ENCODE measurements at places on chromosomes 7 and 10.

- DNase-seq: no peak
These were observed 100.4 kb downstream of the TCERG1L start for GRCh38 chr10:131211146-131211545.

- DNase-seq: no peak
These were observed 34.7 kb downstream of the GSDME start for GRCh38 chr7:24722386-24723177.

GRCh38 chr7:95322396-95322795 lies 1.9 kb downstream of the PON1 start:
- no peak for DNase-seq

DNA sequence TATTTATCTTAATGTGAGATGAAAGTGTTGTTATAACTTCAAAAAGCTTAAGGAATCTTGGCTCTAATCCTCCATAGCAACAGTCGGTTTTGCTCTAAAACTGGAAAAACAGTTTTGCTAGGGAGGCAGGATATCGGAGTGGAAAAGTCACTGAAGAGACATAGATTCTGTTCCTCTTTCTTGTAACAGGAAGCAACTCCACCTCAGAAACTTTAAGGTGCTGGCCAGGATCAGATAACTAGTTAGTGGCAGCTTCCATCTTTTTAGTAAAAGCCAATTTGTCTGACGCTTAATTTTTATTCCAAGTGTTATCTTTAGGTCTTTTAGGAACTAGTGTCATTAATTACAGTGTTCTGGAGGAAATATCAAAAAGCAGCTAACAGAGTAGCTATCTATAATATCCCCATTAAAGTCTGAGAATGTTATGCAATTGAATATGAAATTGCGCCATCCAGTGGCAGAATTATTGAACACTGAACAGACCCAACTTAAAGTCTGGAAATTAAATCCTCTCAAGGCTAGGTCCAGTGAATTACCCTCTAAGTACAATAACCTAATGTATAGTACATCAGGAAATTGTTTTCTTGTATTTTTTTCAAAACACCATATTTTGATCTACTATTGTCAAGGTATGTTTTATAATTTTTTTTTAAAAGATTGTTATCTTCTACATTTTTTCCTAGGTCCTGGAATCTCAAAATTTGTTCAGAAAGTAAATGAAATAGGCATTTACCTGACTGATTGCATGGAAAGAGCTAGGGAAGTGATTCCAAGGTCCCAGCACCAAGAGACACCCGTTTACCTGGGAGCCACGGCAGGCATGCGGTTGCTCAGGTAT lies 65.9 kb upstream of the CC2D2B start:
- DNase-seq: peak; percentile 23

GRCh38 chr7:83798489-83798888 lies 149.6 kb upstream of the SEMA3E start:
- DNase-seq: no peak

- DNase-seq: peak; percentile 91
These were observed 345.0 kb downstream of the REEP3 start for GRCh38 chr10:63866075-63866746.

GRCh38 chr10:116098411-116099022 lies 174.5 kb downstream of the GFRA1 start:
- no peak for DNase-seq

DNA sequence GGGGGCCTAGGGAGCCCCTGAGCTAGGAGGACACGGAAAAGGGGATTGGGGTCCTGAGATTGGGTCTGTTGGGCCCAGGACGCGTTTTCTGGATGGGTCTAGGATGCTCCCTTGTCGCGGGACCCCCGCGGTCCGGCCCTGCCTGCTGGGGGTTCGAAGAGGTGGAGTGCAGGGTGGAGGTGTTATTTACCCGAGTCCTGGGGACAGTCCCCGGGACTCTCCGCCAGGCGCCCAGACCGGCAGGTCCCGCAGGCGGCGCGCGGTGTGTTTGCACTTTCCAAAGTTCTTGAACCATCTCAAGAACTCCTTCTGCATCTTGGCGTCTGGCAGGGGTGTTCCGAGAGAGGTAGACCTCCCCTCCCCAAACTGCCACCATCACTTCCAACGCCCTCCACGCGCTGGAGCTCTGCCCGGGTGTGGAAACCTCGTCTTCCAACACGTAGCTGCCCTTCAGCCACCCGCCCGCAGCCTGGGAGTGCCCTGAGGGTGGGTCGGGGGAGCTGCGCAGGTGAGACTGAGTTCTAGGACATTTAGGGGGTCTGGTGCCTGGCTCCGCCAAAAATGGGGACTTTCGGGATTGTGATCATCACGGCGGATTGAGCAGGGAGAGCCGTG lies 569 bp downstream of the CAV1 start:
- DNase-seq: peak; percentile 17

GRCh38 chr7:98178321-98178720 lies 32.9 kb upstream of the BHLHA15 start:
- DNase-seq: no peak

DNA sequence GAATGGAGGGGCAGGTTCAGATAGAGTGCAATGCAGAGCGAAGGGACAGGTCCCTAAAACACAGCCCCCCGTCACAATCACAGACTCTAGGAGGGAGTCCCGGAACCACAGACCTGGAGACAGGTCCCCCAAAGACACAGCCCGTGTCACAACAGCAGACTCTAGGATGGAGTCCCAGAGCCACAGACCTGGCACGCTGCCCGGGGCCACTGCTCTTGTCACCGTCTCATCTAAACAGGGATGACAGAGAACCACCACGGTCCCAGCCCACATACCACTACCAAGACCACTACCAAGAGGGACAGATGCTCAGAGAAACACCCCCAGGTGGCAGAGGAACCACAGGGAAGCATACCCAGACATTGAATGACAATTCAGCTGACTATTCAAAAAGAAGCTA lies 183.9 kb downstream of the TCERG1L start:
- DNase-seq: no peak

- no peak for DNase-seq
These were observed 160.9 kb downstream of the PLXDC2 start for GRCh38 chr10:19977097-19977521.

GRCh38 chr7:97346349-97346748 lies 228.9 kb downstream of the SDHAF3 start:
- no peak for DNase-seq

DNA sequence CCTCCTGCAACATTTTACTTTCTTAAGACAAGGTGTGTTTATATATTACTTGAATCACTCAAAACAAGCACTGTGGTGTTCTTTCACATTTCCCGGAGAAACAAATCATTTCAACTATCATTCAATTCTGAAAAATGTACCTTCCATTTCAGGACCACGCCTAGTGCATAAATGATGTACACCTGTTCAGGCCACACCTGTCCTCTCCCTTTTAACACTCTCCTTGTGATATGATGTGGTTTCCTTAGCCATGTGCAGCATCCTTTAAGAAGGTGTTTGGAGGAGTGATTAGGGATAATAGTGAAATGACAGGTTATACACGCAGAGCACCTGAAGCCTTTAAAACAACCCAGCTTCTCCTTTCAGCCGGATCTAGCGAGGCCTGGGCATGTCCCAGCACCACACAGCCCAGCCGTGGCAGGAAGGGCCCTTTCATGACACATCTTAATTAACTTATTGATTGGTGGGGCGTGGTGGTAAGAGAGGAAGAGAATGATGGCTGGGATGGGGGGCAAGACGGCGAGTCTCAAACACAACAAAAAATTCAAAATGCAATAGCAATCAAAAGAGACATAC lies 26.9 kb downstream of the ABLIM1 start:
- DNase-seq: no peak

GRCh38 chr10:125085258-125086054 lies 74.9 kb downstream of the CTBP2 start:
- peak; percentile 14 for DNase-seq

DNA sequence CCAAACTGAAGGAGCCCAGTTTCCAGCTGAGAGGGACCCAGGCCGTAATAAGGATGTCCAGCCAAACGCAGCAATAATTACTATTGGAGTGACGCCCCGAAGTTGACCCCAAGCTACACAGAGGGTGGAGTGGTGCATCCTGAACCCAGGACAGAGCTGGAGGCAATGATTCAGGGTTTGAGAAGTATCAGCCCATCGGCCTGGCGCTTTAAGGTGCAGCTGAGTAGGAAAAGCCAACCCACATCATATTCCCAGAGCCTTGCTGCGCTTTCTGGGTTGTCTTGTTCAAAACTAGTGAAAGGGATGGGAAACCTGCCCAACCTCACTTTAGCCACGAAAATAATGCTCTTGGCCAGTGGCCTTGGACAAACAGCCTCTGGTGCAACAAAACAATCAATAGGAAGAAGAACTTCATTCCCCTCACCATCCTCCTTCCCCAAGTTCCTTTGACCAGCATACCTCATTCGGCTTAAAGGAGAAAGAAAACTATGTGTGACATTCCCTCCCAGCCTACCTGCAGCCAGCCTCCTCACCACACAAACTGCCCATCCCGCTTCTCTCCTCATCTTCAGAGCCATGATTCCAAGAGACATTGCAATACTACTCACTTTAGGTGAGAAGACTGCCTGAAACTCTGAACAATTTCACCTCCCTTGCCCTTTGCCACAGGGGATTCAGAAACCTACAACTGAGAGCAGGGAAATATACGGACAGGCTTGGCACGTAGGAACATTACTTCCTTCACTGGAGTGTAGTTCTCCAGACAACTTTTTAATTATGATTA lies 217.2 kb upstream of the MKLN1 start:
- peak; percentile 17 for DNase-seq

- peak; percentile 89 for DNase-seq
These were observed 717 bp downstream of the CNPY4 start for GRCh38 chr7:100119970-100120732.

DNA sequence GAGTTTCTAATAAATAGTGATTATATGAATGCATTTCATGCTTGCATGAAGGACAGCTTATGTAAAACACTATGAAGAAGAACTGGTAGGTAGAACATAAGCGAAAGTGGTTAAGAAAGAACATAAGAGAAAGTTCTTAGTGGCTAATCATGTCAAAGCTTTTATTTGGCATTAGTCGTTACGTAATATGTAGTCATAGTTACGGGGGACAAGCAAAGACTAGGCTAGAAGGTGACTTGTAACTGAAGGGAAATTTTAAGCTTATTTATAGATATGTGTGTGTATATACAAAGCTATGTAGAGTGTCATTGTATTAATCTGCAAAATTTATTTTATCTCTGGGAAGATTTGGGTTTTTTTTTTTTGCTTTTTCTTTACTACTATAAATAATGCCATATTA lies 36.9 kb downstream of the CAPZA2 start:
- DNase-seq: no peak

- no peak for DNase-seq
These were observed 472 bp upstream of the ADAM22 start for GRCh38 chr7:87933605-87933952.

DNA sequence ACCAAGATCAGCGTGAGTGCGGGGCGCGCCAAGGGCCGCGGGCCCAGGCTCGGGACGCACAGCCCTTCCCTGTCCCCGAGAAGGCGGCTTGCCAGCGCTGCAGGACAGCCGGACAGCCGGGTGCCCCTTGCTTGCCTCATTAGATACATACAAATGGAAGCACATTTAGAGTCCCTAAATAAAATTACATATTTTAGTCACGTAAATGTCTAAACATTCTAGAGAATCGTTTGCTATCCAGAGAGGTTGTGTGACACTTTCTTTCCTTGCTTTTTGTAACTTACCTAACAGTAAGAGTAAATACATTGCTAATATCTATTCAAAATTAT lies 4.8 kb downstream of the VSTM2A start:
- no peak for DNase-seq
